Dermis microvascular lymphatic vessel endothelial cell (primary cell): ENCODE measurements at places on chromosomes 7 and 10. TPM values are rescaled to one million over a fixed set of nuclear protein-coding genes. Genes with fewer than 3 reads are reported as not detected.

FAM25C gene
- total RNA-seq = not detected in 2 replicates

CLRN3 gene
- 0.13 and 0.25 TPM in 2 replicates for total RNA-seq

EPO gene
- not detected in 2 replicates for total RNA-seq

CHST3 gene
- 4.6 and 6.2 TPM in 2 replicates for total RNA-seq

FEZF1 gene
- not detected in 2 replicates for total RNA-seq

DDC gene
- total RNA-seq = not detected in 2 replicates

CPA2 gene
- not detected in 2 replicates for total RNA-seq

RHEB gene
- total RNA-seq = 52.7 and 53.4 TPM in 2 replicates

TEX47 gene
- not detected in 2 replicates for total RNA-seq

DNA sequence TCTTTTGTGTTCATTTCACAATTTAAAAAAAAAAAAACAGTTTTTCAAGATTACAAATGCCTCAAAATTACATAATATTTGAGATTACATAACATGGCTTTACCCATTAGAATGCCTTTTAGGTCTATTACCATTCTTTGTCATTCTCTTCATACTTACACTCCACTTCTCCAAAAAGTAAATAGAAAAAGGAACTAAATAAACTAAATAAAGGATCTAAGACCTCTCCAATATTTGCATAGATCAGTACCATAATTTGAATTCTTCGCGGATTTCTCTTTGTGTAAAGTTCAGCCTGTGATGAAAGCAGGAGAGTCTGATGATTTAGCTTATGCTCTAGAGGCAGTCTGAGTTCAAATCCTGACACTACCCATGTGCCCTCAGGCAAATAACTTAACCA, 56.4 kb upstream of the C1GALT1 start:
- no peak for DNase-seq

DNA sequence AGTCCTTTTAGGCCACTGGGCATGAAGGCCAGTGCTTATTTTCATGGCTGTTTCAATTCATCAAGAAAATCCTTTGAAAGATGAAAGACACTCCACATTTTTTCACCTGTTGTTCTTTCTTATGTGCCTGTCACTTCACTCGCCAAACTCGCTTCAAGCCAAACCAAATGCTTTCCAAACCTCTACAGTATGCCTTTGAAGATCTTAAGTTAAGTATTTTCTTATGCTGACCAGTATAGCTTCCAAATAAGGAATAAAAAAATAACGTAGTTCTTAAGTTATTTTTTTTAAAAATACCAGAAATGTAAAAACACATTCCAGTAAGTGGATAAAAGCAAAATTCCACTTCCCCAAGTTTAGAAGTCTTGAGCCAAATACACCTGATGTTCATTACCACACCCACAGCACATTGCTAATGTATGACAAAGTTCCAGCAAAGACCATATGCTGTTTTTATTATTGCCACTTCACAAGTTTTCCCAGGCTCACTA, 186.1 kb downstream of the MTERF1 start:
- DNase-seq = no peak

DNA sequence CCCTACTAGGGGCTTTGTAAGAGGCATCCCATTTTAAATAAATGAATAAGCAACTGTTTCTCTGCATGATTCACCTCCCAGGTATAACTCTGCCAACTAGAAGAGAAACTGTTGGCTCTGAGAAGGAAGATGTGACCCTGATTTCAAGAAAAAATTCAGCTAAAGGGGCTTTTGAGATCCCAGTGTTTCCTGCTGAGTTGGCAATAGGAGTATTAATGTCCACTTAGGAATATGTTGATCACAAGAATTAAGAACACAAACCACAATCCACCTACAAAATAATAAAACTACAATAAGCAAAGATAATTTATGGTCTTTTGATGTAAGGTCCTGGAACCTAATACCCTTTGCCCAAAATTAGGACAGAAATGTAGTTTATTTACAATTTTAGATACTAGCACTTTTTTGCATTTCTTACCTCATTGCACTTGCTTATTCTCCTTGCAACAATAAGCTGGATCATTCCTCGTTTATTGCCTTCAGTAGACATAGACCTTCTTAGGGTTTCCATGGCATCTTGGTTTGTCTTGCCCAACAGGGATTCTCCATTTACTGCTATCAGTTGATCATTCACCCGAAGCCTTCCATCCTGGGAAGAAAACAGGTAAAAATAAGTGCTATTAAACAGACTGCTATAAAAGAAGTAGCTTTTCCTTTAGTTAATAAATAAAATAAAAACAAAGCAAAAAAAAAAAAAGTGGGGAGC, 456.2 kb downstream of the PARD3 start:
- no peak for DNase-seq

GRCh38 chr7:13839063-13839462, 150.4 kb downstream of the ETV1 start:
- DNase-seq = no peak

DNA sequence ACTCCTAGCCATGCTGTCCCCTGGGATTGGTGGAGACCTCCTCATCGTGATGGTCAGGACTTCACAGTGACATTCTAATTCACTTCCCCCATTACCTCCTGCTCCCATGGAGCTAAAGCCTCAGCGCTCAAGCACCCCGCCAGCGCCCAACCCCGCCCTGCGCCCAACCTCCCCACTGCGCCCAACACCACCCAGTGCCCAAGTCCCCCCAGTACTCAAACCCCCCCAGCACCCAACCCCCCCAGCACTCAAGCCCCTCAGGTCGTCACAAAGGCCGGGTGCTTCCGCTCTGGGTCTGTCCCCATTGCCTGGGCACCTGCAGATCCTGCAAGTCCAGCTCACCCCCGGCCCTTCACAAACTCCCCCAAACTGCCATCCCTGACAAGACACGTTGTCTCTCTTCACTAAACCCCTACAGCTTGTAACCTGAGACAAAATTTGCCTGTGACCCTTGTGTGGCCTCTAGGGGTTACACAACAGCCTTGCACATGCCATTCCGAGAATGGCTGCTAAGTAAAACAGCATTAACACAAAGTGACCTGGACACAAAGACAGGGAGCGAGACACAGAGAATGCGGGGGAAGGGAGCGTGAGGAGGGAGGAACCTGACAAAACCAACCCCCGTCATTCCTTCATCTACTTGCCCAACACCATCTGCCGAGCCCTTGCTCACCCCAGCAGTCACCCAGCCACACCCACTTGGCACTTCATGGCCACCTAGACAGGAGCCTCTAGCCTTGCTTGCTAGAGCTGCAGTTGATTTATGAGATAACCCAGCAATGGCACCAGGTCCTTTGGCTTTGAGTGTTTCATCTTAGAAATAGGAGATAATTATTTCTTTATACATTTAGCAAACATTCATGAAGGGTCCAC, 107.8 kb downstream of the ADARB2 start:
- no peak for DNase-seq

DNA sequence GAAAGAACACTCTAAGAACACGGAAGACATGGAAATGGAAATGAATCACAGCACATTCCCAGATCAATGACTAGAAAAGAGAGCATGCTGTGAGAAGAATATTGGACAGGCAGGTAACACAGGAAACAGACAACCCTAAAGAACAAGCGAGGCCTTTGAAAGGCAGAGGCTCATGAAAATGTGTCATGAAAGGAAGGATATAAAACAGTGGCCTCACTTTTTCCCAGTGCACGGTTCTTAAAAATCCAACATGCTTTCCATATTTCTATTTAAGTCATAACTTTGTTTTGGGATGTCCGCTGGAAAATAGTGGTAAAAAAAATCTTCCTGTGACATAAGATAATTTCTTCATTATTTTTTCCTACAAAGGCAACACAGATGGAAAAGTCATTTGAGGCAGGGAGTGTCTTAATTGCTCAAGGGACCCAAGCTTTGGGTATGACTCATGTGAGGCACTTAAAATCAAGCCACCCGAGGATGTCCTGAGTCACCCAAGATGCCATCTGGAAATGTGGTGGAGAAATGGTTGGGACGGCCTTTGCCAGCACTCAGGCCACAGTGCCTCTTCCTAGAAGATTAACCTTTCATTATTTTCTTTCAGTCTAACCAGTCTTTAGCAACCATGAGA, 17.0 kb downstream of the ITIH5 start:
- DNase-seq = no peak

DNA sequence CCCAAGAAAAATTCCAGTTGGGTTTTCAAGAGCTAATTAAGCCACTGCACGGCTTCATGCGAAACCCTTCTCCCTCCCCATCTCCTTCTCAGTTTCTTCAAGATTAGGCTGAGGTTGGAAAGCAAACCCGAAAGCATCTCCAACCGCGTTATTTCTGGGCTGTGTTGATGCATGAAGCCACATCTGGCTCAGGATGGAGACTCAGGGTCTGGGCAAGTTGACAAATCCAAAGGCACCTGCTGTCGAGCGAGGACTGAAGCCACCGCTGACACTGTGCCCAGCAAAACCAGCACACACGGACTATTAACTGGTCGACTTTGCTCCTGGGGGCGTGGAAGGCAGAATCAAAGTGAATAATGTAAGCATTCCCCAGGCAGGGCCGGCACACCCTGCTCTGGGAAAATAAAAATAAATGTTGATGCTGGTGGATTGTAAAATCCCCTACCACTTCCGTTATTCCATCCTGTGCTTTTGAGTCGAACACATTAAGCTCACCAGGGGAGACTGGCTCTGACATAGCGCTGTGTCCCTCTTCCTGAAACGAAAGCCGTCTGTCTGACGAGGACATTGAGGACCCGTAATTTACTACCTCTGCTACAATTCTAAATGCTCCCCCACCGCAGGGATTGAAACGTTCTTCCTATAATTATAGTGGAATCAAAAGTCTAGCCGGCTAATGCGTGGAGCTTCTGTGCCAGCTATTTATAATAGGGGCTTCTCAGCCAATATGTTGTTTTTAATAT, 269.8 kb downstream of the ADARB2 start:
- no peak for DNase-seq

- no peak for DNase-seq
Observed at GRCh38 chr10:4001811-4002210, 216.8 kb upstream of the KLF6 start.

DNA sequence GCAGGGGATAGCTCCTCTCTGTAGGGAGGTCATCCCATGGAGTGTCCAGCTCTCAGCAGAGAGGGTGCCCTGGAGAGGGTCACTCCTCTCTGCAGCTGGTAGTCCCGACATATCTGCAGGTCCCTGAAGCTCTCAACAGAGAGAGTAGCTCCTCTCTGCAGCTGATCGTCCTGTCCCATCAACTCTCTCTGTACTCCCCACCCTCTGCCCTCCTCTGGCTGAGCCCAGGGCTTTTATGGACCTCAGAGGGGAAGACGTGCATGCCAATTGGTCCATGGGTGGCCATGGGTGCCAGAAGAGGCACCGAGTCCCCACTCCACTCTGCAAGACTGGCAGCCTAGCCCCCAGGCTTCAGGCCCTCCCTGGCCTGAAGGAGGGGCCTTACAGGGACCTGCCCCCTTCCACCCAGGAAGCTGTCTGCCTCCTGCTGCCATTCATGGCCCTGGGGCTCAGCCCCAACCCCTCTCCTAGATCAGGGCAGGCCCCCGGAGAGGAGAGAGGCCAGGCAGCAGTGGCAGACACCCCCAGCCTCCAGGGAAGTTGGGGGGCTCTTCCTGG, 9.0 kb upstream of the BLVRA start:
- DNase-seq = no peak

- no peak for DNase-seq
Observed at GRCh38 chr7:30988351-30989005, 24.7 kb downstream of the GHRHR start.
